ENCODE measurements at places on chromosomes 11 and 22.

- DNase-seq: no peak
Measured at GRCh38 chr11:102864724-102865123, 10.1 kb downstream of the MMP12 start.

GRCh38 chr11:63554877-63555223, 8.3 kb downstream of the PLAAT2 start:
- DNase-seq: no peak

GRCh38 chr11:65744026-65744698, 23.6 kb upstream of the RNASEH2C start:
- peak; percentile 47 for DNase-seq

- no peak for DNase-seq
Measured at GRCh38 chr11:13009921-13010748, 1.0 kb downstream of the RASSF10 start.

DNA sequence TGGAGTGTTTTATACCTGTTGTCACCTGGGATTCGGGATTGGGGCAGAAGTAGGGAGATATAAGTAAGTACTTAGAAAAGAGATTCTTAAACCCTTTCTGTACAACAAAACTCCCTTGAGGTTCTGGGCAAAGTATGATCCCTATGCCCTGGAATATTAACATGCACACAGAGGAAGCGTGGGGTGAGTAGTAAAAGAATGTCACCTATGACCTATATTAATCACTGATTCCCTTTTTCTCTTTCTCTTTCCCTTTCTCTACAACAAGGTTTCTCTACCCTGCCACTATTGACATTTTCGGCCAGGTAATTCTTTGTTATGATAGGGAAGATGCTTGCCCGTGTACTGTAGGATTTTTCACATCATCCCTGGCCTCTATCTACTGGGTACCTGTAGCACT, 209.7 kb upstream of the PLET1 start:
- DNase-seq: no peak

DNA sequence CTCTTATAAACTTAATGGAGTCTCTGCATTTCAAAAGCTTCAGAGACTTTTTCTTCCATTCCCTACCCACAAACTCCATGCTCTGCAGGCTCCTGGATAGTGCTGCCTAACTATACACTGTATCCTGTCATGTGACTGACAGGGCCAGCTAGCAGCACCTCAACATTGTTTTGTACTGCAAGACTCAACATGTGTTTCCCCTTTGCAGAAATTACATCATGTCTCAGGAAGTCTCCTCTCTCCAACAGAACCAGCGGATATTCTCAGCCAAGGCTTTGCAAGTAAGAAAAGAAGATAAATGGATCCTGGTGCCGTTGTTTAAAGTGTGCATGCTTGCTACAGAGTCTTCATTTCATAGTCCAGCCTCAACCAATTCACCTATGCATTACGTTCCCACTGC, 164.0 kb upstream of the UBASH3B start:
- peak; percentile 29 for DNase-seq

- no peak for DNase-seq
Measured at GRCh38 chr11:73389134-73389525, 12.9 kb downstream of the RELT start.

DNA sequence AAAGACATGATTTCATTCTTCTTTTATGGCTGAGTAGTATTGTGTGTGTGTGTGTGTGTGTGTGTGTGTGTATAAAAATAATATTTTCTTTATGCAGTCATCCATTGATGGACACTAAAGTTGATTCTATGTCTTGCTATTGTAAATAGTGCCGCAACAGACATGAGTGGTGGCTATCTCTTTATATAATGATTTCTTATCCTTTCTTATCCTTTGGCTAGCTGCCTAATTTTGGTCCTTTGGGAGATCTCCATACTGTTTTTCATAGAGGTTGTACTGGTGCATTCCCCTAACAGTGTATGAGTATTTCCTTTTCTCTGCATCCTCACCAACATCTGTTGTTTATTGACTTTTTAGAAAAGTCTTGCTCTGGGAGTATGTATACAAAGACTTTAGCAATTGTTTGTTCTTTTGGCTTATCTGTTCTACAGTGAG, 107.0 kb downstream of the STIM1 start:
- DNase-seq: no peak

DNA sequence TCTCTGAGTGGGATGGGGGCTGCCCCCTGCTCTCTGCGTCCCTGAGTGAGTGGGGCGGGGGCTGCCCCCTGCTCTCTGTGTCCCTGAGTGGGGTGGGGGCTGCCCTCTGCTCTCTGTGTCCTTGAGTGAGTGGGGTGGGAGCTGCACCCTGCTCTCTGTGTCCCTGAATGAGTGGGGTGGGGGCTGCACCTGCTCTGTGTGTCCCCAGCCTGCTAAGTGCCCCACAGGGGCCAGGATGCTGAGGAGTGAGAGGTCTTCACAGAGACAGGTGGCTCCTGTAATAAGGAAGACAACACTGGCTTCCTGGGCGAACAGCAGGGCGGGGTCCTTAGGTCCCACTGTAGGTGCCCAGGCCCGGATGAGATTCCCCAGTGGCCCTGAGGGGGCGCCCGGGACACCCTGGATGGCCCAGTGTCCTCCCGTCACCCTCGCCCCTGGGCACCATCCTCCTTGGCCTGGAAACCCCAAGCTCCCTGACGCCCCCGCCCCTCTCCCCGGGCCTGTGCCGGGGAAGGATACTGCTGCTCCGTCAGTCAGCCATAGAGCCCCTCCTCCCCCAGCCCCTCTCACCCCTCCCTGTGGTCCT, 3.8 kb upstream of the CCDC188 start:
- no peak for DNase-seq

- no peak for DNase-seq
Measured at GRCh38 chr11:82998697-82999096, 73.0 kb downstream of the RAB30 start.

DNA sequence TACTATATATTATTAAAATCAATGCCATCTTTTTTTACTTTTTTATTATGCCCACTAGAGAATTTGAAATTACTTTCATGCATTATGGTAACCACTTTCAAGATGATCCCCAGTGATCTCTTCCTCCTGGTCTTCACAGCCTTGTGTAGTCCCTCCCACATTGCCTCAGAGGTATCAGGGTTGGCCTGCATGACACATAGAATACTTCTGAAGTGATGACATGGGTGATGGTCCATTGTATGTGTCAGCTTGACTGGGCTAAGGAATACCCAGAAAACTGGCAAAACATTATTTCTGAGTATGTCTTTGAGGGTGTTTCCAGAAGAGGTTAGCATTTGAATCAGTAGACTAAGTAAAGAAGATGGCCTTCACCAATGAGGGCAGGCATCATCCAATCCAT, 14.2 kb upstream of the ISX start:
- no peak for DNase-seq

DNA sequence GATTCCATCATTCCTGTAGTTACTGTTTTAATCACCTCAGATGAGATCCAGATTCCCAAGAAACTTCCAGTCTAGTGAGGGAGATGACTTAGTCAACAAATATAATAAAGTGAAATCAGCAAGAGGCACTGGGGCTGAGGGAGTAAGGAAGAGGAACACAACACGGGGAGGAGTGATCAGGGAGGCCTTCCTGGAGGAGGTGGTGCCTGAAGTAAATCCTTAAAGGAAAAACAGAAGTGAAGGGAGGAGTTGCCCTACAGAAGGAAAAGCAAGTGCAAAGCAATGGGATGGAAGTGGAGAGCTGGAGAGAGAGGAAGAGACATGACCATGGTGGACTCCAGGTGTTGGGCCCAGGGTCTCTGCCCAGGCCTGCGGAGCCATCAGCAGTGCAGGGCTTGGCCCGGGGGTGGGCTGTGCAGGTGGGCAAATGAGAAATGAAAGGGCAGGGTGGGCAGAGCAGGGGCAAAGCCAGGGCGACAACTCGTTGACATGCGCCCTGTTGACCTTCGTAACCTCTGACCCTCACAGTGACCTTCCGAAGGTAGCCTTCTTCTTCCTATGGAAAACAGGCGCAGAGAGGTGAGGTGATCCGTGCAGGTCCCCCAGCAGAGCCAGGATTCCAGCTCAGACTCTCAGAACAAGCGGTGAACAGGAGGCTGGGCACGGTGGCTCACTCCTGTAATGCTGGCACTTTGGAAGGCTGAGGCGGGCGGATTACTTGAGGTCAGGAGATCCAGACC, 12.1 kb upstream of the PPARA start:
- DNase-seq: no peak

DNA sequence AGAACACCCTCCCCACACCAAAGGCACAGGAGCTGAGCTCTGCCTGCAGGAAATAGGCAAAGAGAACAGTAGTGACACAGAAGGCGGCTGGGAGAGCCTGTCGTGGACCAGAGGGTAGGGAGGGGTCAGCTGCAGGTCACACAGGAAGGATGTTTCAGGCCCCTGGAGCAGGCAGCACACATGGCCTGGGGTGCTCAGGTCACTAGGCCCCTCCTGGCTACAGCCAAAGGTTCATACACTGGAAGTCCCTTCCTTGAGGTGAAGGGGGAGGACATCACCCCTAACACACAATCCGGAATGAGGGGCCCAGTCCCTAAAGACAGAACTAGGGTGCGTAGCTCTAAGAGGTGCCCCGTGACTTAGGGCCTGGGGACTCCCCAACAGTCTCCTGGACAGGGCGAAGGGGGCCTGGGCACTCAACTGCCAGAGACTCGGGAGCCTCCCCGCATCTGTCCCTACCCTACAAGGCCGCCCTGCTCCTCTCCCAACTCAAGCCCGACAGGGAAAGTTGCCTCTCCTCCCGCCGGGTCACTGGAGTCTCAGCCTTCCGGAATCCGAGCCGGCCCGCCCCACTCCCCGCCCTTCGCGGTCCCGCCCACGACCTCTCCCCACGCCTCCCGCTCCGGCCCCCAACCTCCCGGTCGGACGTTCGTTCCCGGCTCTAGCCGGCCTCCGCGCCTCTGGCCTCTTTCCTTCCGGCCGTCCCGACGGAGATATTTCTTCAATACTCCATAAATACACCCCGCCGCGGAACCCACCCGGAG, at the start of gene CYB5R2:
CYB5R2 (minus strand) TSS at position 541 of the 764 bp plus-strand sequence. CDS start 675 bp downstream, outside the sequence.
- peak; percentile 56 for DNase-seq

DNA sequence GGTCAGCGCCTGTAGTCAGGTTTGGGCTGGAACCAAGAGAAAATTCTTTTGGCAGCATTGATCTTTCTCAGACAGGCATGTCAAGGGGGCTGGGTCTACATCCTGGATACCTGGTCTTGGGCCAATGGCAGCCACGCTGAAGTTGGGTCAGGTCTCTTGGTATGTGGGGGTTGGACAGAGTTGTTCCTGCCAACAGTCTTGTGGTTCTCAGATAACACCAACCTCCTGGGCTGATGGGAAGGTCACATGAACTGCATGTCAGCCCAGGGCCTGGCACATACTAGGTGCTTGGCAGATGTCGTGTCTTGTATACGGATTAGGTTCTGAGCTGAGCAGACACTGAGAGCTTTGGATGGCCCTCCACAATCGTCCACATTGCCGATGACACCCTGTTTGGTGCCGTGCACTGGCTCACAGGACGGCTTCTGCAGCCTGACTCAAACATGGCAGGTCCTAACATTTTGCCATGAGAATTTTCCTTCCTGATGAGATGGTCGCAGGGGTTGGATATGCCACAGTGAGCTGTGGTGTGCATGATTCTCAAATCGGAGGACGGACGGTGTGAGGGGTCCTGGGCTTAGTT, 42.0 kb downstream of the FBLN1 start:
- no peak for DNase-seq

GRCh38 chr11:83401506-83402225, 115.5 kb upstream of the CCDC90B start:
- DNase-seq: no peak

All from suppressor macrophage (primary cell).